Stimulated activated naive CD8-positive, alpha-beta T cell treated with anti-CD3 and anti-CD28 coated beads, Interleukin-15, amount 100 ng/mL, for 72 hours (primary cell): ENCODE measurements at places on chromosomes 2 and 18.

DNA sequence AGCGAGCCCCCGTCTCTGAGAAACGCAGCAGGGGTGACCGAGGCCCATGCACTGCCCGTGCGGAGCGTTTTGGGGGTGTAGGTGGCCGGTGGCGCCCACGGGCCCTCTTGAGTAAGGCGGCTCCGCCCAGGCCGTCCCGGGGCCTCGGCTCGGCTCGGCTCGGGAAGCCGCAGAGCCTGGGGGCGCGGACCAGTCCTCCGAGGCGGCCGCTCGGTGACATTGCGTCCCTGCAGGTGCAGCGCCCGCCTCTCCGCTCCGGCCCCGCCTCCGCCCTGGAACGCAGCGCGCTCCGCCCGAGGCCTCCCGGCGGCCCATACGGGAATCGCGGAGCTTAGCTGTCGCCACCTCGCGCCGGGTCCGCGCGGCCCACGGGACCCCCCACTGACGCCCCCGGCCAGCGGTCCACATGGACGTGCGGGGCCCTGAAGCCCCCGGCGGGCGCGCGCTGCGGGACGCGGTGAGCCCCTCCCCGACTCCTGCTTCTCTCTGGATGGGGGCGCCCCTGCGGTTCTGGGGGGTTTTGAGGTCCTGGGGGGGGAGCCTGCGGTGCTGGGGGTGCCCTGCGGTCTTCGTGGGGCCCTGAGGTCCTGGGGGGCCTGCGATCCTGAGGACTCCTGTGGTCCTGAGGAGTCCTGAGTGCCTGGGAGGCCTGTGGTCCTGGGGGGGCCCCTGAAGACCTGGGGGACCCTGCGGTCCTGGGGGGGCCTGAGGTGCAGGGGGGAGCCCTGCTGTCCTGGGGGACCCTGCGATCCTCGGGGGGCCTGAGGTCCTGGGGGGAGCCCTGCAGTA lies at the start of gene HSBP1L1:
HSBP1L1 (plus strand) TSS at position 314 of the 789 bp plus-strand sequence; CDS start at position 407, 93 bp downstream.
- peak; percentile 63 for DNase-seq

GRCh38 chr2:206212673-206213513 lies 53.2 kb downstream of the EEF1B2 start:
- no peak for DNase-seq

GRCh38 chr2:120430957-120431356 lies 85.0 kb downstream of the INHBB start:
- DNase-seq, result no peak

GRCh38 chr18:74742573-74743243 lies 145.0 kb downstream of the ZNF407 start:
- DNase-seq, result no peak

DNA sequence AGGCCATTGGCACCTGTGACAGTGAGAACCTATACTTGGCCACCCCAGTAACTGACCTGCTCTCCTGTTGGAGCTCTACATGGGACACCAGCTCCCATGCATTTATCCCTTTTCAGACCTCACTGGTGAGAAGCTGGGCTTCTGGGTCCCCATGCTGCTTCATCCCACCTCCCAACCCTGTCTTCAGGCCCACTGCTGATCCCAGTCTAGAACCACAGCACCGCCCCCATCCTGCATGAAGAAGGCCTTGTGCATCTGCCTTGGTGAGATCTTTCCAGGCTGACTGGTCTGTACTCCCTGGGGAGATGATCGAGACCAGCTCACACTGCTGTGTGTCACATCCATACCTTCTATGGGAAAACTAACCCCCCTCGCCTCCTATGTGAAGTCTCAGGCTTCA lies 22.7 kb downstream of the TTC32 start:
- no peak for DNase-seq

GRCh38 chr2:184336688-184337087 lies 261.6 kb upstream of the ZNF804A start:
- DNase-seq, result no peak

DNA sequence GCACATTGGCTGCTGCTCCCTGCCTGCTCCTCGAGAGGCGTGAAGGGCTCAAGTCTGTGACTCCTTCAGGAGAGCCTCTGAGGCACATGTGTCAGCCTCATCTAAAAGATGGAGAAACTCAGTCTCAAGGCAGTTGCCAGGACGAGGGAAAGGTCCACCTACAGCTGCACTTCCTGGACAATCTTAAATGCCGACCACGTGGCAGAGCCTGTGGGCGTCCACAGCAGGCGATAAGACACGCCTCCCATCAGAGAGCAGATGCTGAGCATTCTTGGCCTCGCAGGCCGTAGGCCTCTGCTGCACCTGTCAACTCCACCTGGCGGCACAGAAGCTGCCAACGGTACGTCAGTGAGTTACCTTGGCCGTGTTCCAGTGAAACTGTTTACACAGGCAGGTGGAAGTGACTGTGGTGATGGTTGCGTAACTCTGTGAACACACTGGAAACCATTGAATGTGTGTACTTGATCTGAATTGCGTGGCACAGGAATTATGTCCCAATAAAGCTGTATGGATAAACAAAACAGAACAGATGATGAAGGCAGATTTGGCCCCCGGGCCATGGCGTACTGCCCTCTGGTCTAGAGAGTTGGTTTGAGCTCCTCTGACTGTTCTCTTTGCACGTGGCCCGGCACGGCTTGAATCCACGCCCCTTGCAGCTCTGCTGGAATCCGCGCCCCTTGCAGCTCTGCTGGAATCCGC lies 114.5 kb downstream of the RNF144A start:
- peak; percentile 12 for DNase-seq

DNA sequence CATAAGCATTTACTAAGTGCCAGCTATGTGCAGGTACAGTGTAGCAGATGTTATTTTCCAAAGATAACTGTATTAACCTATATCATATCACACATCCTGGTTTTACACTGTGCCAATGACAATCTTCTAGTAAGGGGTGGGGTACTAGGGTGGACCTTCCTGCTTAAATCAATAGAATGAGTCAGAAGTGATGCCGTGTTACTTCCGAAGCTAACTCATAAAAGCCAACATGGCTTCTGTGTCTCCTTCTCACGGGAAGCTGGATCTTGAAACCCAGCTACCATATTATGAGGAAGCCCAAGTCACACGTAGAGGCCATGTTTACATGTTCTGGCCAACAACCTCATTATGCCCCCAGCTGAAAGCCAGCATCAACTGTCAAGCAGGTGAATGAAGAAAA lies 59.1 kb downstream of the MRPL33 start:
- DNase-seq, result no peak
